ENCODE measurements at places on chromosomes 4 and X.

DNA sequence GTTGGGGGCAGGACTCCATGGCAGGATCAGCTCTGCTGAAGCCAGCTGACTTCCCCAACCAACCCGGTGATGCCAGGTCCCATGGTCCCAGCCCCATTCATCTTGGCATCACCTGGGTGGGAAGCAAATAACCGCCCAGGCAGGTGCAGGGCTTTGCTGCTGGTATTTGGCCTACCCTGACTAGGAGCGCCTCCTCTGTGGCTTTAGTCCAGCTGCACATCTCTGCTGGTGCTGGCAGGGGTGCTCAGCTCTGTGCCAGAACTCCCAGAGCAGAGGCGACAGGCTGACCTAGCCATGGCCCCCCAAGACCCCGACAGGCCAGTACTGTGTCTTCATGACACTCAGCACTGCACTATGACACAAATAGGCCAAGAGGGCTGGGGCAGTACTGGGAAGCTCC lies 64.4 kb downstream of the STARD8 start:
- no peak for DNase-seq

DNA sequence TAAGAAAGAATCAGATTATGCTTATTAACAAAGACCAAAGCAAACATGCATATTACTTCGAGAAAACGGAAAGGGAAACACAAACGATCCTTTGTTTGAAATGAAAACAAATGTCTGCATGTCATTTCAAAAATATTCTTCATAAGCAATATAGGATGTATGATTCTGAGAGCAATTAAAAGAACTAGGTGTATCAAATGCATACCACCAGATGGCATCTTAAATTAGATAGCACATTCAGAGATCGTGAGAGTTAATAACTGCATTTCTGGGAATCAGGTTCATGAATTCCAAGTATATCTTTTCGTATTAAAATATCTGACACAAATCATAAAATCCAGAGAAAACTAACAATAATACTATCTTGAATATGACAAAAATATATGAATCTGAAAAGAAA lies 159.5 kb downstream of the PPP3CA start:
- no peak for DNase-seq

DNA sequence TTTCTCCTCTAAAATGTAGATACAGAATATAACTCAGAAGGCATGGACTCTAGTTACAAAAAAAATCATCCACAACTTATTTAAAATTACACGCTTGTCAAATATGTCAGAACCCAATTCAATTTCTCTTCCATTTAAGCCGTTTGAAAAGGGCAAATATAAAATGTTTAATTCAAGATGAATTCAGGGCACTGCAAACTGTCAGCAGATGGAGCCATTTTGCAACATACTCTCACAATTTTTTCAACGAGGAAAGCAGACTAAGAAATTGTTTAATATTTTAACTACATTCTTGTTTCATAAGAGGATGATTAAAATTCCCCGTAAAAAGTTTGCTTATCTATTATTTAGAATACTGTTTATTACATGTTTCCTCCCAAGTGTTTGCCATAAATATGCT lies 321.3 kb upstream of the CPXCR1 start:
- no peak for DNase-seq

- DNase-seq: no peak
Observed at GRCh38 chrX:47664737-47665136, 5.8 kb upstream of the UXT start.

GRCh38 chr4:8391071-8391470 lies 49.5 kb downstream of the ACOX3 start:
- DNase-seq: no peak

DNA sequence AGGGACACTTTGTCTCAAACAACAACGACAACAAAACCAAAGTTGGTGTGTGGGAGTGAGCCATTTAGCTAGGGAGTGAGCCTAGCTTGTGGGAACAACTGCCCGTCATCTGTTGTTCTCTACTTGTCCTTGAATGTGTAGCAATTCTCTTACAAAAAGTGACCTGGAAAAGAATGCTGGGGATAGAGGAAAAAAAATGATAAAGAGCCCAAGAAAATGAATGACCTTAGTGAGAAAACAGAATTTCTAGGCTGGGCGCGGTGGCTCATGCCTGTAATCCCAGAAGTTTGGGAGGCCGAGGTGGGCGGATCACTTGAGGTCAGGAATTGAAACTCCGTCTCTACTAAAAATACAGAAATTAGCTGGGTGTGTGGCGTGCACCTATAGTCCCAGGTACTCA lies 19.6 kb downstream of the SEPTIN6 start:
- no peak for DNase-seq

DNA sequence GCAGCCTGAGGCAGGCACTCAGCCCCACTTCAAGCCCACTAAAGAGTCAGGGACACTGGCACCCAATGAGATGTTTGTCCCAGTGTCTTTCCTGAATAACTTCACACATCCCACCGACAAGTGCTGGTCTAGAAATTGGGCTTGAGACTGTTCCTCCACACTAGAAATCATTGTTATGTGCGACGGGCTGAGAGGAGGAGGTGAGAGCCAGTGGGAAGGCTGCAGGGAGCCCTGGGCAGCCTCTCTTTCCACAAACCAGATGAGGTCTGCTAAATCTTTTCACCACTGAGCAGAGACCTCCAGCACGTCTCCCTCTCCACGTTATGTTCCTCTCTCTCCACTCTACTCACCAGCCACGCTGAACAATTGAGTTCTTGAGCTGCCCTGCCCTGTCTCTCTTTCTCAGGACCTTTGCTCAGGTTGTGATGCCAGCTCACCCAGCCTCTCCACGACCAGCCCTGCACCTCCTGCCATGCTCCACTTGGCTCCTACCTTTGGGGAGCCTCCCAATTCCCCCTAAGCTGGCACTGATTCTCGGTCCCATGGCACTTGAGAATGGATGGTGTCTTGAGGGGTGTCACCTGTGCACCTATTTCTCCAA lies 8.4 kb downstream of the SCD5 start:
- no peak for DNase-seq

- no peak for DNase-seq
Observed at GRCh38 chr4:78059524-78059889, 2.4 kb downstream of the FRAS1 start.

DNA sequence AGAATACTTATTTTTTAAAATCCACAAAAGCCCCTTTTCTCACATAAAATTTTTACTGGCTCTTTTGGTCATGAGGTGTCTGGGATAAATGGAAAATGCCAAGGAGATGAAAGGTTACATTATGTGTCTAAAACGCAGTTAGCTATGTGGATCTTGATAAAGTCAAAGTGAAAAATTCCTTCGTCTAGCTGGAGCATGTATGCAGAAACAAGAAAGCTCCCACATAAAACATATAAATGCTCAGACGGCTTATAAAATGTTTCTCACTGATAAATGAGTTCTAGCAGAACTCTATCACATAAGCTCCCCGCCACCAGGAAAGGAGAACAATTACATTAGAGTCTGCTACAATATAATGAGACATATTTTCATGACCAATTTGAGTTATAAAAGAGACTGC lies 83.8 kb downstream of the TBC1D9 start:
- no peak for DNase-seq

GRCh38 chrX:56066016-56066415 lies 166.1 kb upstream of the KLF8 start:
- DNase-seq: no peak

DNA sequence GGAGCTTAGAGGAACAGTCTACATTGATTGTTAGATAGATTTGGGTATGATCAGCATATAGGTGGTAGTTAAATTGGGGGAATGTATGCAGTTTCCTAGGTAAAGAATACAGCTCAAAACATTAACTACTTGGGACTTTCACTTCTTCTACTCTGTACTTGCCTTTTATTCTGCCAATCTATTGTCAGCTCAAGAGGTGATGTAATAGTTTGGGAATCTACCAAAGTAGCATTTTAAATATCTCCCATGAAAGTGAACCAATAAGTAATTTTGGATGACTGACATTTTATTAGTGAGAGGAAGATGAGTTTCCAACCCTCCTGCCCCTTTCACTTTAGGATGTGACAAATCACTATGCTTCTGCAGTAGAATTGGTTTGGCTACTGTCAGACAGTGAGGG lies 43.4 kb downstream of the NUDT6 start:
- no peak for DNase-seq

GRCh38 chr4:80171656-80172055 lies 25.6 kb upstream of the PRDM8 start:
- DNase-seq: no peak

GRCh38 chrX:21176921-21177571 lies 197.2 kb upstream of the CNKSR2 start:
- DNase-seq: no peak

- no peak for DNase-seq
Observed at GRCh38 chr4:108556588-108557200, 63.7 kb upstream of the RPL34 start.

DNA sequence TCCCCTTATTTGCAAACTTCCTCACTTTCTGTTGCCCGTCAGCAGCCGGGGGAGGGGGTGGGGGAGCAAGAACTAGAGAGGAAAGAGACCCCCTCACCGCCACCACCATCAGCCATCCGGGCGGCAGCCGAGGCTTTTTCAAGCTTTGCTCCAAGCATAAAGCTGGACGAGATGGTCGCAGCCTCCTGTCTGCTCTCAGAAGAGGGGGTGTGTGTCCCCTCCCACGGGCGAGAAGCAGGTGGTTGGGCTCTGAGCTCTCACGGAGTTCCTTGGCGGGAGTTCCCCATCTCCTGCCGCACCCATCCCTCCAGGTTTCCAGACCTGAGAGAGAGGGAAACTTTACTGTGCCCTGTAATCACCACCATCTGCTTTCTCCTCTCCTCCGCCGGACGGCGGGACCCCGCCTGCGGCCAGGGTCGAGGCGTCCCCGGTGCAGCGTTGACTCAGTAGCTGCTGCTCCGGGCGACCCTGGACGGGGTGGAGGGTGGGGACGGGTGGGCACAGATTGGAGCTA lies 4.7 kb upstream of the ARX start:
- DNase-seq: no peak

- DNase-seq: no peak
Observed at GRCh38 chrX:21255032-21255618, 119.1 kb upstream of the CNKSR2 start.

DNA sequence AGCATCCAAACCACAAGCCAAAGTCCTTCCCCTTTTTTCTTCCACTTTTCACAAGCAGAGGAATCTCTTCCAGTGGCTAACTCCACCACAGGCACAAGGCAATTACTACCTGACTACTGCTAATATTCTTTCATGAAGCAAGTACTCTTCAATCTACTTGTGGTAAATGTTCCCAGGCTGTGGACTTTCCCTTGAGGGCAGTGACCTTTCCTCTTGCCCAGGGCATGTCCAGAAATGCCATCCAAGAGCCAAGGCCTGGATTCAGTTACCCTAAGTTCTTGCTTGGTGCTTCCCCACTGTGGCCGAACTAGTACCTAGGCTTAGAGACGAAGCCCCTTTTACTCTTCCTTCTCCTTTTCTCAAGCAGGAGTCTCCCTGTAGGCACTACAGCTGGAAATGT lies 400.7 kb downstream of the DCAF12L2 start:
- no peak for DNase-seq

GRCh38 chr4:102787096-102787881 lies 26.5 kb upstream of the MANBA start:
- no peak for DNase-seq

- DNase-seq: peak; percentile 3
Observed at GRCh38 chrX:100447655-100448397, 37.8 kb upstream of the PCDH19 start.

GRCh38 chr4:95446173-95446572 lies 102.6 kb downstream of the UNC5C start:
- DNase-seq: no peak

- no peak for DNase-seq
Observed at GRCh38 chrX:147602176-147602696, 309.5 kb upstream of the FMR1 start.

DNA sequence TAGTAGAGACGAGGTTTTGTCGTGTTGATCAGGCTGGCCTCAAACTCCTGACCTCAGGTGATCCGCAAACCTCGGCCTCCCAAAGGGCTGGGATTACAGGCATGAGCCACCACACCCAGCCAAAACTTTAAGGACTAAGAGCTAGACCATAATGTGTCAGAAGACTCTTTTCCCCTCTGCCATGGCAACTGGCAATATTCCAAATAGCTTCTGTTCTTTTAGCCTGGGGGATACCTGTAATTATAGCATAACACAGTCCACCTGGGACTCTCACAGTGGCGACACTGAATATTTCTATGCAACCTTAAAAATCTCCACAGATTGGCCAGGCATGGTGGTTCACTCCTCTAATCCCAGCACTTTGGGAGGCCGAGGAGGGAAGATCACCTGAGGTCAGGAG lies 45.5 kb upstream of the RBM47 start:
- no peak for DNase-seq

GRCh38 chrX:149628768-149629167 lies 2.8 kb downstream of the TMEM185A start:
- DNase-seq: no peak

GRCh38 chr4:105306158-105306781 lies 159.6 kb downstream of the TET2 start:
- peak; percentile 1 for DNase-seq

DNA sequence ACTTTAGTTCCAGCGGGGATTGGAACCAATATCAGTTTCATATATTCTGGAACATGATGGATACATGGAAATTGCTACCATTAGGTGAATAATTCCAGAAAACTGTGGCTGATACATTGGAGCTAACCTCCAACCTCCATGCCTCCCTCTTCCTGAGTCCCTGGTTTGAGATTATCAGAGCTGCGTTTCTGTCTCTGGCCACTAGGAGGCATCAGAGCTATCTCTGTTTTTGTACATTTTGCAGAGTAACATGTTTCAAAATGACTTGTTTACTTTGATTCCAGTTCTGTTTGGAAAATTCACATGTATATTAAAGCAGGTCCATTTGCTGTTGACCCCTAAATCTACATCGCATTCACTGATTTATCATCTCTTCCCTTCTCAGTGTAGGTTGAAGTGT lies 2.4 kb upstream of the RAB40AL start:
- DNase-seq: peak; percentile 12

GRCh38 chr4:45099471-45099870 lies 373.1 kb upstream of the GNPDA2 start:
- no peak for DNase-seq

GRCh38 chrX:131262738-131263679 lies 26.1 kb downstream of the IGSF1 start:
- no peak for DNase-seq

- no peak for DNase-seq
Observed at GRCh38 chr4:25993395-25994185, 79.6 kb downstream of the SMIM20 start.

- DNase-seq: peak; percentile 10
Observed at GRCh38 chr4:89836897-89837384, at the start of gene SNCA. TSS of gene SNCA (minus strand) at chr4:89837161. CDS start at chr4:89835667, 1,494 bp downstream.

- DNase-seq: no peak
Observed at GRCh38 chr4:101229116-101229515, 118.2 kb downstream of the PPP3CA start.
